Stimulated activated CD4-positive, alpha-beta T cell treated with anti-CD3 and anti-CD28 coated beads, Interleukin-1b, Interleukin-23, amount 100 ng/mL, for 1 hour (primary cell): ENCODE measurements at places on chromosomes 2 and 18.

DNA sequence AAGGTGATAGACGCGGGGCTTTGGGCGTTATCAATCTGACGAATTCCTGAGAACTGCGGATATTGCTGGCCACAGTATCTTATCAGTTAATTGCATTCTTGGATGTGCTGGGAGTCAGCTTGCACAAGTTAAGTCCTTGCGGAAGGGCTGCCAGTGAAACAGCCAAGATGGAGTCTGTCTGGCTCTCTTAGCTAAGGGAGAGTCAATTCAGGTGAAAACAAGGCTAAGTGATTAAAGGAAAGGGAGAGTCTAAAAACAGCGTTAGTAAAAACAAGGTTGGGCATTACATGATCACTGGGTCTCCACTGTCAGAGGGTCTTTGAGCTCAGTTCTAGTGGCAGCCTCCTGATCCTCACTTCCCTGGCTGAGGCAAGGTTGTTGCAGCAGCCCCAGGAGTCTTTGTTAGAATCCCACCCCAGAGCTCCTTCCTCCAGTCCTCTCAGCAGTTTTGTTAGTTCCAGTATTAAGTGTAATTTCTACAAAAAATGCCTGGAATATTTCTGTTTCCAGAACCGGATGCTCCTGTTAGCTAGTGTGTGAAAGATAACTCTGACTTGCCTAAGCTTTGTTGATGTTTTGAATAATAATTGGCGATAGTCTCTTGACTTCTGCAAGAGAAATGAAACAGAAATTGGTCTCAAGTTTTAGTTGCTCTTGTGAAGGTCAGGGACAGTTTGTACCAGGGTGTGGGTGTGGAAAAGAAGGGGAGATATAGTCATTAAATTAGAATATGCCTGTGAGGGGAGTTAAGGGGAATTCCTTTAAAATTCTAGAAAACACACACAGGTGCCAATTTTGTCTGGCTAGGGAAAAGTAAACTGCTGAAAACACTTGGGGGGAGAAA, 10.6 kb downstream of the CFLAR start:
- DNase-seq = no peak

DNA sequence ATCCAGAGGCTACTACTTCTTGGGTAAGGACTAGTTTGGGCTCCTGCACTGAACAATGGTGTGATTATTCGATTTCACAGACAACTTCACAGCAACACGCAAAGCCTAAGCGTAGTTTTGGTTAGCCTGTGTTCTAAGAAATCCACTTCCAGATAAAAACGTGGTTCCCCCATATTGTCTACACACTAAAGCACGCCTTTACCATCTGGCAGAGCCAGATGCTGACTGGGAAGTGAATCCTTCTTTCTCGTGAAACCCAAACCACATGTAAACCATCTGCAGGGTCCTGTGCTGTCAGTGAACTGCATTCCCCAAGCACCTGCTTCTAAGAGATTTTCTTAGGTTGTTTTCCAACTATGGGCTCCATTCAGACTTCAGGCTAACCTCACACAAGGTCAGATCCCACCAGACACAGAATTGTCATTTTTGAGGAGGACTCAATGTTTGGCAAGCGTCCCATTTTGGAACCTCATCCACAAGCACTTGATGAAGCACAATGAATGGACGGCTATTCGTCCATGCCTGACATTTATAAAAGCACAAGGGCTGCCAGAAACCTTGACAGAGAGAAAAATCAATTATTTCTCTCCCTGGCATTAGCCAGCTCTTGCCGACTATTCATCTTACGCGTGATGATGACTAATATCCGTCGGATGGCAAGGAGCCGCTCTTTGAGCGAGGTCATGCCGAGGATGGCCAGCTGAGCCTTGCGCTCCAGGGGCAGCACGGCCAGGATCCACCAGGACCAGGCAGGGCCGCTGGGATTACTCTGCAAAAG, 38.4 kb downstream of the LONRF2 start:
- DNase-seq = no peak

DNA sequence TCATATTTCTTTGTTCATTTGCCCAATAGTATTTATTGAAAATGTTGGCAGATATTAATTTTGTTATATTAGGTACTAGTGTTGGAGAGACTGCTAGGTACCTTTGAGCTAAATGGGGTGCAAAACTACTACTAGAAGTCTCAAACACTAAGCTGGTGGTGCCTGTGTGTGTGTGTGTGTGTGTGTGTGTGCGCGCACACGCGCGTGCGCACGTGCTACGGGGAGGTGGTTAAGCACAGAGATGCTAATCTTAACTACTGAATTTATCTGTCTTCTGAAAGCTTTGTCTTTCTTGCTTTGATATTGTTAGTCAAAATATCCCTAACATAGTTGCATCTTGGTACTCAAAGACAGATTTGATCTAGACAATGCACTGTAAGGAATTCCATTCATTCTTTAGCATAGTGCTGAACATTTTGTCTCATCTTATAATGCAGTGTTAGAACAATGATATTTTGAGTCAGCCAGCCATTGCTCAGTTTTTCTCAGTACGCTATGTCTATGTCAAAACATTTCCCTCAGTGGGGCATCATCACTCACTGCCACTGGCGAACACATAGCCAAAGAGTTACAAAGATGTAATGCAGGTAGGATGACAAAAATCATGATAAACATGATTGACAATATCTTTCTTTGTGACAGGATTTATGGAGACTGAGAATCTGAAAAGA, 396.0 kb upstream of the RGPD4 start:
- no peak for DNase-seq

DNA sequence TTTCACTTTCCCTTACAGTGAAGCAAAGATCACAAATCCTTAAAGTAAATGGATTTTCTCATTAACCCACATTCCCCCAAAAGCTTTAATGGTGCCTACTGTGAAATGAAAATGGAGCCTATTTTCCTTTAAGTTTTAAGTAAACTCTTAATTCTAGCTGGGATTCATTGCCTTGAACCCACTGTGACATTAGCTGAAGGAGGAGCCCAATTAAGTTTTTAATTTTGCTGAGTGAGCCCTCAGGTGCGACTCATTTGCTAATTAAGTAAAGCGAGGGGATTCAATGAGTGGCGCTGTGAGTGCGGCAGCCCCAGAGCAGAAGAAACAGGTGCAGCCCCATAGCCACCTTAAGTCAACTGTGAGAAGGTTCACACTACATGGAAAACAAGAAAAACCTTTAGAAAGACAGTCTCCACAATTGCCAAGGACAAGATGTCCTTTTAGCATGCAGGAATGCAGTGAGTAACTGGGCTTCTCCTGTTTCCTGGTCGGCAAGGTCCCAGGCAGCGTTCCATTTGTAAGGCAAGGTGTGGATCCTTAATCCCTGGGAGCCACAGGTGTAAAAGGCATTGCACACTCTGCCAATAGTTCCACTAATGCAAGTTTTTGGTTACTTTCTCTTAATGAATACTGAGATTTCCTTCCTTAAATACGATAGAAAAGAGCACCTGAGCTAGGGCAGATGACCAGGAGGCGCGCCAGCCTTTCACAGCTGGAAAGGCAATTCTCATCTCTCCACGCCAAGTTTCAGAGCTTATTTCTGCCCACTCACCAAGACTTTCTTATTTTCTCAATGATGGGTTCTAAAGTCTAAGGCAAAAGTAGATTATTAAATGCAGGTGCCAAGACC, 87.7 kb downstream of the TMEM18 start:
- DNase-seq = no peak

GRCh38 chr2:40363631-40364030, 88.3 kb downstream of the SLC8A1 start:
- no peak for DNase-seq

- no peak for DNase-seq
Observed at GRCh38 chr18:77600674-77601073, 351.0 kb downstream of the GALR1 start.

- no peak for DNase-seq
Observed at GRCh38 chr18:2979871-2980790, 32.8 kb downstream of the LPIN2 start.

GRCh38 chr18:68699043-68699442, 15.9 kb downstream of the TMX3 start:
- no peak for DNase-seq

- DNase-seq = no peak
Observed at GRCh38 chr2:239666855-239667376, 266.1 kb upstream of the HDAC4 start.

DNA sequence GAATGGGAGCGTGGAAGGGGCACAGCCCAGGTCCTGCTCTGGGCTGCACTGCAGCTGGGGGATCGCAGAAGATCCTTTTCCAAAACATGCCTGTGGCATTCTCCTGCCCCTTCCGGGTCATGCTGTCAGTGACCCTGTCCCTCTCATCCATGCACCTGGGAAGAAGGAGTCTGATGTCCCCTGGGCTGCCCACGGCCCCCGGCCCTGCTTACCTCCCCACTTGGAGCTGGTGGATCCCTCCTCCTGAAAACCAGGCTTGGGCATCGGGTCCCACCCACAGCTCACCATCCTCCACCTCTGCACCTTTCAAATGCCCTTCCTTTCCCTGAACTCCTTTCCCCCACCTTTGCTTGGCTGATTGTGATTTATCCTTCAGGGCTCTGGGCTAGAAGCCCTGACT, 11.8 kb downstream of the INHBB start:
- no peak for DNase-seq

DNA sequence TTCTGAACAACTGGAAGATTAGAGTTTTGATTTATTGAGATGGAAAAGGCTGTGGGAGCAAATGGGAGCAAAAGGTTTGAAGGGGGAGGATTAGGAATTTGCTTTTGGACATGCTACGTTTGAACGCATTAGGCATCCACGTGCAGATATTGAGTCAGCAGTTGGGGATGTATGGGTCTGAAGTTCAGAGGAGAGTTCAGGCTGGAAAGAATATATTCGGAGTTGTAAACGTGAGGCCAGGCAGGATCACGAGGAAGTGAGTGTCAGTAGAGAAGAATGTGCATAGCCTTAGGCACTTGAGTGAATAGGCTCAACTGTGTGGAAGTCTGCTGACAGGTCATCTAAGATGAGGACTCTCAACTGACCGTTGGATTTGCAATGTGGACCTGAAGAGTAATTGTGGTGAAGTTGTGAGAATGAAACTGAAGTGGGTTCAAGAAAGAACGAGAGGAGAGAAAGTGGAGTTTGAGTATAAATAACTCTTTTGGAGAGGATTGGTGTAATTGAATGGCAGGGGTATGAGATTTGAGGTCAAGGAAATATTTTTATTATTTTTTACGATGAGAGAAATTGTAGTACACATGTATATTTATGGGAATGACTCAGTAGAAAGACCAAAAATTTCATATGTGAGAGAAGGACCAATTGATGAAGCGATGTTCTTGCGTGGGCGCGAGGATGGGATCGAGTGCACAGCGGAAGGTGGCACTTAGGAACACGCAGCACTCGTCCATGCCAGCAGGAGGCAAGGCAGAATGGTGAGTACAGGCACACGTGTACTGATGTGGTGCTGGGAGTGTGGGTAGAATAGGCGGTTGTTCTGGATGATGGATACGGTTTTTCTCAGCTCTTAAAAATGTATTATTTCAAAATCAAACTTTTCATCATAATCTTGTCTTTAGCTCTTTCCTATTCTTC, 40.5 kb upstream of the POLE4 start:
- DNase-seq = no peak

DNA sequence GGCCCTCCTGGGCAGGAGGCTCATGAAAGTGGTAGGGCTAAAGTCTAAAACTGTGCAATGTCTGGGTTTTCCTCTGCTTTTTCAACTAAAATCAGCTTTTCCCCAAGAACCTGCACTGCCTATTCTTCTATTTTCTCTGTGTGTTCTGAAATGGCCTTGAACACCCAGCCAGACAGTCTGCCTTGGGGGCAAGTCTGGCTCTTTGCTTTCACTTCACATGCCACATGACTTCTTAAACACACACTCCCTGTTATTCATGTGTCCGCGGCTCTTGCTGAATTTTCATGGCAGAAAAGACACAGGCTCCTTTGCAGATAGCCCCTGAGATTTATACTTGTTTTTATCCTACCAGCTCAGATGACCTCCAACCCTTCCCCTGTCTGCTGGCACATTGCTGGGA, 10.6 kb upstream of the RPIA start:
- DNase-seq = no peak
